ENCODE measurements at places on chromosomes 5 and 9.

DNA sequence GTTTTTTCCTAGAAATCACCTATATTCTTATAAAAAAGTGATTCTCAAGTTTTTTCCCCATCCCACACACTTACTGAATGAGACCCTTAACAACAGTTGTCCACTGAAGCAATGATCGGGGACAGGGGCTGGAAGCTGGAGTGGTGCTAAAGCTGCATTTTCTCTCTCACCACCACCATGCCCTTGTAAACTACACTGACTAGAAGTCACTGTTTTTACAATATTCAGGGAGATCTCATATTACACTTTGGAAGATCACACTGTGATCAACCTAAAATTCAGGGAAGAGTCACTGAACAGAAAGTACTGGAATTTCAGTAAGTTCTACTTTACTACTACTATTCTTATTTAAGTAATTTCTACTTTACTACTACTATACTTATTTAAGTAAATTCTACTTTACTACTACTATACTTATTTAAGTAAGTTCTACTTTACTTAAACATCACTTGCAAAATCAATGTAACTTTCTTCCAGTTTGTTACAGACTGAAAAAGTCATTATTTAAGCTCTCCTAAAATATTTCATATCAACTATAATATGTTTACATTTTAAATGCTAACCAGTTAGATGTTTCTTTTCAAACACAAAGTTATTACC lies 164.3 kb downstream of the AGTPBP1 start:
- no peak for DNase-seq

GRCh38 chr5:14213253-14213652 lies 70.1 kb downstream of the TRIO start:
- DNase-seq: no peak

GRCh38 chr9:126704892-126705766 lies 91.4 kb downstream of the LMX1B start:
- no peak for DNase-seq

- DNase-seq: no peak
Observed at GRCh38 chr9:134284273-134284672, 42.0 kb upstream of the RXRA start.

DNA sequence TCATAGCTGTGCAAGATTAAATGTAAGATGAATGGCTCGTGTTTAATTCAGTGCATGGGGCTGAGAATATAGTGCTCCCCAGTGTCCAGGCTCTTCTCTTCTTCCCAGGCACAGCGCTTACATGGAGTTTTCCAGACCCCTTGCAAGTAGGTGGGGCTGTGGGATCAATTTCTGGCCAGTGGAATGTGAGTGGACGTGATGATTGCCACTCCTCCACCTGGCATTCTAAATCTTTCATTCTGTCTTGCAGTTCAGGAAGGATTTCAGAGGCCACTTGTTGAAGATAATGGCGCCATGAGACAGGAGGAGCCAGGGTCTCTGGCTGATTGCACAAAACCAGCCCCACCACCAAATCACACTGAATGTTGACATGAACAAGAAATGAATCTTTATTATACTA lies 7.2 kb upstream of the PIP5K1B start:
- DNase-seq: no peak

DNA sequence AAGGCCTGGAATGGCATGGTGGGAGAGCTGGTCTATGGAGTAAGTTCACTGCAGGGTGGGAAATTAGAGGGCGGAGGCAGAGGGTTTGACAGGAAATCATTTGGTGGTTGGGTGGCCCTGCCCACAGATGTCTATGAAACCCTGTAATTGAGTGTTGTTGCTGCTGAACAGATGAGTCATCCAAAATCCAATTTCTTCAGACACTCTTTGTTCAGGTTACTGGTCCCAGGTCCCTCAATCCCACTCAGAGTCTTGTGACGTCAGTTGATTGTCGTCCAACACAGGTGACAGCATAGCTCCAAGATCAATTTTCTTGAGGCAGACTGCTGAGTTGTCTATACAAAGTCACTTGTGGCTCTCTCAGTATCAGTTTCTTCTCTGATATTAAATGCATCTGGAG lies 208.6 kb downstream of the GRIA1 start:
- DNase-seq: no peak

DNA sequence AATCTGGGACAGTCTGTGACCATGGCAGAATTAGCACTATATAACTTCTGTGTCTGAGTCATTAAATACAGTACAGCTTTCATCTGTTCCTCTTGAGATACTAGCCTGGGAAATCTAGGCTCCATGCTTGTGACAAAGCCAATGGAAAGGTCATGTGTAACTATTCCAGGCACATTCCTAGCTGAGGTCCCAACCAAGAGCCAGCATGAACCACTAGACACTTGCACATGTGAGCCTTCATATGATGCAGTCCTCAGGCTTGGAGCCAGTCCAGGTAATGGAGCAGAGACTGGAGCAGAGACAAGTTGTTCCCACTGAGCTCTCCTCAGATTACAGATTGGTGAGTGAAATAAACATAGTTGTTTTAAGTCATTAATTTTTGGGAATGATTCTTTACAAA lies 412.4 kb upstream of the ZNF462 start:
- no peak for DNase-seq

- no peak for DNase-seq
Observed at GRCh38 chr9:84781458-84781857, 111.9 kb downstream of the NTRK2 start.

- no peak for DNase-seq
Observed at GRCh38 chr5:141529002-141529401, 40.1 kb downstream of the PCDHGC5 start.
